Upper lobe of left lung (tissue), 6 donors: ENCODE measurements at places on chromosomes 5 and 9. TPM values are rescaled to one million over a fixed set of nuclear protein-coding genes. Genes with fewer than 3 reads are reported as not detected.

- peak; percentile 70 for DNase-seq
- H3K27ac ChIP-seq, result peak overlapping the region; percentile 47
- H3K36me3 ChIP-seq, result peaks cover 34% of the 10 kb centered on the region
- no peaks in the 10 kb centered on the region for H3K27me3 ChIP-seq
Measured at GRCh38 chr9:133341369-133342068, 5.5 kb upstream of the SURF6 start.

DNA sequence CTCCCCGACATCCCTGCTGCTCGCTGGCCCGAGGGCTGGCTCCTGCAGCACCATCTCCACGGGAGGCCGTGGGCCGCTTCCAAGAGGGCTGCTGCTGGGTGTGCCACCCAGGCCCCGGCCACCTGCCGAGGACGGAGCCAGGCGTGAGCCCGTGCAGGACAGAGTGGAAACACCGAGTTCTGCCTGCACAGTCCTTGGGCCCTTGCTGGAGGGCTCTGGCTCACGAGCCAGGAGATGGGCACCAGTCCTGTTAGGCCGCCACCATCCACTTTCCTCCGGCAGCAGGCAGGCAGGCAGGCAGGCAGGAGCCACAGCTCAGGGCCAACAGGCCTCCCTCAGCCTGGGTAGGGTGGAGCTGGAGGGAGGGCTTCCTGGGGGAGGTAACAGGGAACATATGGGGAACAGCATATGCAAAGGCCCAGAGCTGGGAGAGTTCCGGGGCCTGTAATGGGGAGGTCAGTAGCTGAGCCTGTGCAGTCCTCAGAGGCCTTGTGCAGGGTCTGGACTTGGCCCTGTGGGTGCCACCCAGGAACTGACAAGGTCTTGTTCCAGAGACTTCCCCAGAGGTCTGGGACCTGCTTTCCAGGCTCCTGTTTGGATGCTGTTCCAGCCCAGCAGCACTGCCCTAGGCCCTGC lies 31.9 kb downstream of the RXRA start:
- H3K27me3 ChIP-seq, result no peaks in the 10 kb centered on the region
- no peak for DNase-seq
- no peak overlapping the region for H3K4me3 ChIP-seq
- H3K36me3 ChIP-seq, result no peaks in the 10 kb centered on the region

The PDE6A gene
- total RNA-seq, result not detected

- no peak overlapping the region for H3K27ac ChIP-seq
- no peaks in the 10 kb centered on the region for H3K36me3 ChIP-seq
- H3K27me3 ChIP-seq, result no peaks in the 10 kb centered on the region
Measured at GRCh38 chr5:15796557-15796956, 296.6 kb downstream of the FBXL7 start.

DNA sequence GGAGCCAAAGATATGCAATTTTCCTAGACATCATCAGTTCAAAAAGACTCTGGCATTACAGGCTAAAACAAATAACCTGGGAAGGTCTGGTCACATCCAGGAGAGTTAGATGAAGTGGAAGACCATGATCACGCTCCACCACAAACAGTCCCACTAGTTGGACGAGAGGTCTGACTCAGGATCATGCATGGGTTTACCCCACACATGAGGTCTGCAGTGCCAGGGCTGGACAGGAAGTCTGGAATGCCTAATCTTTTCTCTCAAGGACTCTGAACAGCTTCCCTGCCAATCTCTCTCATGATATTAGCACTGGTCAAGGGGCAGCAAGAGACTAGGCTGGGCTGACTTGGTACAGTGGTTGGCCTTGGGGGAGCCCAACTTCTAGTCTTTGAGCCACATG lies 7.1 kb downstream of the PRUNE2 start:
- H3K4me1 ChIP-seq, result no peaks in the 10 kb centered on the region
- no peak overlapping the region for H3K27ac ChIP-seq
- no peak overlapping the region for H3K4me3 ChIP-seq
- no peaks in the 10 kb centered on the region for H3K36me3 ChIP-seq

The C9orf78 gene
- 17.8 TPM for total RNA-seq

DNA sequence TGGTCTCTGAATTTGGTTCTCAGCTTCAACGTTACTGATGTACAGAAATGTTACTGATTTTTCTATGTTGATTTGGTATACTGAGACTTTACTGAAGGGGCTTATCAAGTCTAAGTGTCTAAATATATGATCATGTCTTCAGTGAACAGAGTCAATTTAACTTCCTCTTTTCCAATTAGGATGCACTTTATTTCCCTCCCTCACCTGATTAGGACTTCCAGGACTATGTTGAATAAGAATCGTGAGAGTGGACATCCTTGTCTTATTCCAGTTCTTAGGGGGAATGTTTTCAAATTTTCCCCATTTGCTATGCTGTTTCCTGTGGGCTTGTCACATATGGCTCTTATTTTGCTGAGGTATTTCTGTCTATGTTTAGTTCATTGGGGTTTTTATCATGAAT lies 349.5 kb downstream of the PRR16 start:
- no peak overlapping the region for H3K27ac ChIP-seq
- no peak for DNase-seq
- no peaks in the 10 kb centered on the region for H3K4me1 ChIP-seq
- no peaks in the 10 kb centered on the region for H3K27me3 ChIP-seq

- no peak overlapping the region for H3K27ac ChIP-seq
- H3K27me3 ChIP-seq, result no peaks in the 10 kb centered on the region
- no peak for DNase-seq
- H3K4me1 ChIP-seq, result no peaks in the 10 kb centered on the region
- H3K36me3 ChIP-seq, result no peaks in the 10 kb centered on the region
- no peak overlapping the region for H3K4me3 ChIP-seq
Measured at GRCh38 chr5:79076819-79077218, 7.3 kb downstream of the BHMT2 start.

GRCh38 chr5:21573416-21574314 lies 1279.5 kb downstream of the CDH12 start:
- H3K4me1 ChIP-seq, result no peaks in the 10 kb centered on the region
- no peaks in the 10 kb centered on the region for H3K36me3 ChIP-seq
- no peaks in the 10 kb centered on the region for H3K27me3 ChIP-seq

The IRX1 gene
- total RNA-seq, result 13.3 TPM

The IL3 gene
- total RNA-seq, result not detected

DNA sequence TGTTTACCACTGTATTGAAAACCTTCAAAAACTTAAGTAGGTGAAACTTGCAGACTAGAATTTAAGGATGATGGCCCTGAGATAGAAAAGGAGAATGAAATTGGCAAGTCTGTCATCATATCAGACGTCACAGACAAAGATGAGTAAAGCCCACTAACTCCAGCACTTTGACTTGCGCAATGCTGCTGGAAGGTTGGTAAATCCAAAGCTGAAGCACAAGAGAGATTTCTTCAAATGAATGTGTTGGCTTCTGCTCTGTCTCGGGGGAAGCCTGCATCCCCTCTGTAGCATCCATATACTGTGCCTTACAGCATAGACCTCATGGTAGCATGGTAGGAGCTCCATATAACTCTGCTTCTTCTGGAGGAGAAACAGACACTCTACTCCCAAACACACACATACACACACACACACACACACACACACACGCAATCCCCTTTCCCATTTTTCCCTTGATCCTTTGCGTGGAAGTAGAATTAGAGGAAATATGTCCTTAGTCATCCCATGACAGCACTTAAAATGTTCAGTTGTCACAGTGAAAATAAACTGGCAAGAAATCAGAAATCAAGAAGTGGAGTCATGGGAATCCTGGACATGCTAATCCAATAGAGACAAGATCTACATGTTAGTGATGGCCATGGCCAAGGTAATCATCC lies 241.5 kb downstream of the NR3C1 start:
- no peaks in the 10 kb centered on the region for H3K27me3 ChIP-seq
- H3K4me3 ChIP-seq, result no peak overlapping the region
- H3K4me1 ChIP-seq, result no peaks in the 10 kb centered on the region
- H3K36me3 ChIP-seq, result no peaks in the 10 kb centered on the region
- DNase-seq, result no peak
- no peak overlapping the region for H3K27ac ChIP-seq

The IFNA21 gene
- total RNA-seq, result not detected

DNA sequence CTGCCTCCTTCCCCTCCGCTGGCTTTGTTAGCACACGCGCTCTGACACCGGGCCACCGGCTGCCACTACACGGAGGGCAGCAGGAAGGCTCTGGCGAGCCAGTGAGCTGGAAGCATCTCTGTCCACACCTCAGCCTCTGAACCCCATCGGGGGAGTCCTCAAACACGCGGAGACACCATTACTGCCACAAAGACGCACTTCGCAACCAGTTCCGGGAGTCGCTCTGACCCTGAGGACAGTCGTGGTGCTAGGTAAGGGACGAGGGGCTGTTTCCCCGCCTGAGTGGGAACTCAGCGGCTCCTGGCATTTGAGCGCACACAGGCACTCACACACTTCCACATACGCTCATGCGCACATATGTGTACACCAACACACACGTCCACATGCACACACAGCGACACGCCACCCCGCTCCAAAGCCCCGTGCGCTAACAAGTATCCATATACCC lies 160.0 kb downstream of the C9orf152 start:
- peak overlapping the region; percentile 77 for H3K4me3 ChIP-seq
- peaks cover 34% of the 10 kb centered on the region for H3K4me1 ChIP-seq
- no peaks in the 10 kb centered on the region for H3K27me3 ChIP-seq
- DNase-seq, result peak; percentile 65

The C6 gene
- 23.6 TPM for total RNA-seq
